T-helper 9 cell (primary cell): ENCODE measurements at places on chromosomes 3 and 15.

DNA sequence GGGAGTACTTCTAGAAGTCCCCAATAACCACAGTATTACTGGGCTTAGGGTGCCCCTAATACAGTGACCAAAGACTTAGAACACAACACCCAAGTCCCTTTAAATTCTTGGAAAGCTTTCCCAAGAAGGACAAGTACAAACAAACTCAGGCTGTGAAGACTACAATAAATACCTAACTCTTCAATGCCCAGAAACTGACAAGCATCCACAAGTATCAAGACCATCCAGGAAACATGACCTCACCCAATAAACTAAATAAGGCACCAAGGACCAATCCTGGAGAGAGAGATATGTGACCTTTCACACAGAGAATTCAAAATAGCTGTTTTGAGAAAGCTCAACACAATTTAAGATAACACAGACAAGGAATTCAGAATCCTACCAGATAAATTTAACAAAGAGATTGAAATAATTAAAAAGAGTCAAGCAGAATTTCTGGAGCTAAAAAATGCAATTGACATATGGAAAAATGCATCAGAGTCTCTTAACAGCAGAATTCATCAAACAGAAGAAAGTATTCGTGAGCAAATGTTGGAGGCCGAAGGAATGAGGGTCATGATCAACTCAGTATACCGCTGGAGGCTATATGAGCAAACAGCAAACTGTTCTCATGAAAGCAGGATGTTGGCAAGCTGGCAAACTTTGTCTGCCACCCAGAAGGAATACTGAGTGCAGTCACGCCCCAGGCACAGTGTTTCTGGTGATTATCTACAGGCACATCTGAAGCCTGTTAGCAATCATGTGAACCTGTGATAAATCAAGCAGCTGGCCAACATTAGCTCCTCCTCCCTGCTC is 87.0 kb upstream of the NECTIN3 start:
- no peak for DNase-seq

DNA sequence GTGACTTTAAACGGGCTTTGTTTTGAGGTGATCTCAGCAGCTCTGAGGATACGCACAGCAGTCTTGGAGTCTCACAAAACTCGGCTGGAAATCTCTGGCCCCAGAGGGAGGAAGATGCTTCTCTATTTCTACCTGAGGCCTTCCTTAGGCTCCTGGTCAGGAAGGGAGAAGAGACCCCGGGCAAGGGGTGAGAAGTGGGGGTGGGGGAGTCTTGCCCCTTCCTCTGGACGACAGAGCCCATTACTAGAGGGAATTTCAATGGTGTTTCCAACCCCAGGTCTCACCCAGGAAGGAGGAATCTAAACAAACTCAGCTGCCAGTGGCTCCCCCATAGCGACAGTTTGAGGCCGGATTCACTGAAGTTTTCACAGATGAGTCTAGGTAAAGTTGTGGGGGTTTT is 37.4 kb upstream of the PCSK6 start:
- no peak for DNase-seq

DNA sequence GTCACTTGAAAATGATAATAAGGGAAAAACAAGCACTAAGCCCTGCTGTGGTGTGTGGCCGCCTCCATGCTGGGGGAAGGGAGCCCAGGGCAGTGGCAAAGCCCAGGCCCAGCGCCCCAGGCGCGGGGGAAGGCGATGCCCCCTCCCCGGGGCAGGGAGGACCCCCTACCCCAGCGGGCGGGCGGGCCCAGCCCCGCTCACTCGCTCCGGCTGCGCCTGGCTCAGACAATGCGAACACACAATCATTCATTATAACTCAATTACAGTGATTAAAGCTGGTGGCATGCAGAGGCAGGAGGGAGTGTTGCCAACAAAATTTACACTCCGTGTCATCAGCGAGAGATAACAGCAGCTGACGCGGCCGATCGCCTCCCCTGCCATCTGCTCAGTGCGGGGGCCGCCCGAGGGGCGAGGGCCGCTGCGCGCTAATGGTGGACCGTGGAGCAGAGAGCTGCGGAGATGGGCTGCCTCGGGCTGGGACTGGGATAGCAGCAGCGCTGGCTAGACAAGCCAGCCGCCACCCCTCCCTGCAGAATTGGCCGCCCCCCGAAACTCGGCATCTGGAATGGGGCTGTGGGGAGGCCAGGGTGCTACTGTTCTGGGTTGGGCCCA is 64.1 kb downstream of the TLE3 start:
- no peak for DNase-seq

DNA sequence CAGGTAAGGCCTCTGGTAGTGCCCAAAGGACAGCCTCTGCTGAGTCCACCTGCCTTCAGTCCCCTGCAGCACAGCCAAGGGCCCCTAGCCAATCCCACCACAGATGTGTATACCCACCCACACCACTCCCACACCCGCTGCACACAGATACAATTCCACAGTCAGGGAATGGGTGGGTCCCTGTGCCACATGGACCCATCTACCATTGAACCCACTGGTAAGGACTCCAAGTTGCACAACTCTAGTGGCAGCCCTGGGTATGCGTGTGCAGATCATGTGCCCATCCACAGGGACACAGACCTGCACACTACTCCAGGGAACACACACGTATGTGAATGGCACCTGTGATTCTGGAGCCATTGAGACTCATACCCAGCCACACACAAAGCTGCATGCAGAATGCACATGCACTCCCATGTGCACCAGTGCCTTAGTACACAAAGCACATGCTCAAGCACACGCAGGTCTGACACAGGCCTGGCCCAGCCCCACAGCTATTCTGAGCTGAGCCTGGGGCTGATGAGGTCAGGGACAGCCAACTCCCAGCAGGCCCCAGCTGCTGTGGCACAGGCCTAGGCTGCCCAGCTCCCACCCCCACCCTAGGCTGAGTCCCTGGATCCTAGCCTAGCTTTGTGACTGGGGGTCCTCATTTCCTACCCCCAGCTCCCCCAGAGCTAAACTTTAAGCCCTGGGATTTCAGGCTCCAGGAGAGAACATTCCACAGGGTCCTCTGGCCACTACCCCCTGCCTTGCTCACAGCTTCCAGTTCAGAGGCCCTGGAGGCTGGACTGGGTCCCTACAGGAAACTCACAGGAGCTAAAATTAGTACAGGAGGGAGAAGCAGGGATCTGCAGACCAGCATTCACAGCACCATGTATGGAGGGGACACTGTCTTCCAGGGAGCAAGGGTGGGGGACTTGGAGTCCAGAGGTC is 2.7 kb upstream of the ALS2CL start:
- no peak for DNase-seq

GRCh38 chr15:67396114-67396513 is 124.8 kb upstream of the C15orf61 start:
- no peak for DNase-seq

GRCh38 chr3:52123106-52123725 is 31.0 kb downstream of the POC1A start:
- DNase-seq = peak; percentile 70

DNA sequence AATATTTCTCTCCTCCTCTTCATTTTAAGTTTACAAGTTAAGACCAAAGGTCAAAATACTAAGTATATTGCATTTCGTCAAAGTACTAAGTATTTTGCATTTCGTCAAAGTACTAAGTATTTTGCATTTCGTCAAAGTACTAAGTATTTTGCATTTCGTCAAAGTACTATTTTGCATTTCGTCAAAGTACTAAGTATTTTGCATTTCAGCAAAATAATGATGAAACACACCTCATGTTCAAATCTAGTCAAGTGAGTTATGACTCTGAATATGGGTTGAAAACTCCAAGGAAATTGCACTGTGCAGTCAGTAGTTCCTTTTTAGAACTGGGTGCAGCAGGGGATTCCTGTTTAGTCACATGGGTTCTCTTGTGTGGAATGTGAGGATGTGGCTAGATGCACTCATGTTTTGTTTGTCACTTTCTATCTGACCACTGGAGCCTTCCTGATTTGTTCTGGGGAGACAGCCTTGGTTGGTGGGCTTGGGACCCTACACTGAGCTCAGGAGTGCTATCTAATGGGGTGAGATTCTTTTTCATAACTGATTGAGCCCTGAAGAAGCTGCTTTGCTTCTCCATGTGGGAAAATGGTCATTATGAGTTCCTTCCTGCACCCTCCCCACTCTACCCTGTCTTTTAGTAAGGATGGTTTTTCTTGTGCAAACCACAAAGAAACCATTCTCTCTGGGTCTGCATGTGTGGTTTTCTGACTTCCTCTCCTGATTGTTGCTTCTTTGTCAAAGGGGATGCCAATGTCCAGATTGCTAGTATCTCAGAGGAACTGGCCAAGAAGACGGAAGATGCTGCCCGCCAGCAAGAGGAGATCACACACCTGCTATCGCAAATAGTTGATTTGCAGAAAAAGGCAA is 73.4 kb downstream of the CCK start:
- no peak for DNase-seq

DNA sequence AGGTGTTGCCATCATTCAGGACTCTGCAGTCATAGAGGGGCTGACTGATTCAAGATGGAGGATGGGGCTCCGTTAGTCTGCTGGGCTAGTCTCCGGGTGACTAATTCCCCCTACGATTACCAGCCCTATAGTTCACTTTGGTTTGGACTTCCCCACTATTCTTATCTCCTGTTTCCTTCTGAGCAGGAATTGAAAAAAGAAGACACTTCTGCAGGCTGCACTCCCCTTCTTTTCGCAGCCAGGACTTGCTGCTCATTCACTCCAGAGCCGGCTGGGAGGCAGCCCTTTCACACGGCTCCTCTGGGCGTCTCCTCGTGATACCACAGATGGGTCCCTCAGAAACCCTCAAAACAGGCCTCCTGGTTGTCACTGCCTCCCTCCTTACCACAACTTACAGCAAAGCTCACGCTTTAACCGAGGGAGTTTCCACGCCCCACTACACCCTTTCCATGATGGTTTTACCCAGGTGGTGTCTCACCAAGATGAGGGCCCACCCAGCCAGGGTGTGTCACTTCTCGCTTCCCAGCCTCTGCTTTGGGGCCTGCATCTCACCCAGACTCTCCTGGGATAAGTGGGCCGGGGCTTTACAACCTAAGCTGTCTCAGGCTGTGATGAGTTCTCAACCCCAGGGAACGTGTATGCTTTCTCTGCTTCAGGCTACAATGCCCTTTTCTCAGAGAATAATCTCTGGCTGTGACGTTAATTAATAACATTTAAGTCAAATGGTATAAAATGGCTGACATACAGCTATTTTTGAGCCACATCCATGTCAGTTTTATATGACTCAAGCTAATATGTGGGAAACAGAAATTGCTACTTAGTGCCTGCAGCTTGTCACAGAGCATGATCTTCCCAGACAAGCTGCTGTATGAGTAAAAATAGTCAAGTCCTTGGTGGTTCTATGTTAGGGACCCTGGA is 11.9 kb downstream of the CX3CR1 start:
- DNase-seq = peak; percentile 53

DNA sequence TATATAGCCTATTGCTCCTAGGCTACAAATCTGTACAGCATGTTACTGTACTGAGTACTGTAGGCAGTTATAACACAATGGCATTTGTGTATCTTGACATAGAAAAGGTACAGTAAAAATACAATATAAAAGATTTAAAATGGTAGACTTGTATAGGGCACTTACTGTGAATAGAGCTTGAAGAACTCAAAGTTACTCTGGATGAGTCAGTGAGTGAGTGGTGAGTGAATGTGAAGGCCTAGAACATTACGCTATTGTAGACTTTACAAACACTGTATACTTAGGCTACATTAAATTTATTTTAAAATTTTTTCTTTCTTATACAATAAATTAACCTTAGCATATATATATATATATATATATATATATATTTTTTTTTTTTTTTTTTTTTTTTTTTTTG is 140.0 kb upstream of the UBE2E1 start:
- no peak for DNase-seq

- no peak for DNase-seq
Observed at GRCh38 chr3:101259485-101260341, 60.7 kb downstream of the IMPG2 start.

- no peak for DNase-seq
Observed at GRCh38 chr3:13301286-13301987, 118.7 kb downstream of the NUP210 start.

DNA sequence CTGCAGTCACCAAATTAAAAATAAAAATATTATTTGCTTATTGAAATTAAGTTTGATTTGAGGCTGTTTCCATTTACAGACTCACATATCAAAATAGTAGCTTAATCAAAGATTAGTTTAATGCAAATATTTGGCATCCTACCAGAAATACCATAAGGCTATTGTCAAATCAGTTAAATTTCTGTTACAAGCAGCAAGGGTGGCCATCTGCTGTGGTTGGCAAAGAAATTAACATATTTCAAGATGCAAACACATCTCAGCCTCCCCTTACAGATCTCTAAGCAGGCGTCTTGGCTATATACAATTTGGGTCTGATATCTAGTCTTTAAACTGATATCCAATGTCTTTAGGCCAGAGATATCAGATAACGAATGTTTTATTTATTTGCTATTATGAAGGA is 83.2 kb upstream of the NEDD4 start:
- no peak for DNase-seq

DNA sequence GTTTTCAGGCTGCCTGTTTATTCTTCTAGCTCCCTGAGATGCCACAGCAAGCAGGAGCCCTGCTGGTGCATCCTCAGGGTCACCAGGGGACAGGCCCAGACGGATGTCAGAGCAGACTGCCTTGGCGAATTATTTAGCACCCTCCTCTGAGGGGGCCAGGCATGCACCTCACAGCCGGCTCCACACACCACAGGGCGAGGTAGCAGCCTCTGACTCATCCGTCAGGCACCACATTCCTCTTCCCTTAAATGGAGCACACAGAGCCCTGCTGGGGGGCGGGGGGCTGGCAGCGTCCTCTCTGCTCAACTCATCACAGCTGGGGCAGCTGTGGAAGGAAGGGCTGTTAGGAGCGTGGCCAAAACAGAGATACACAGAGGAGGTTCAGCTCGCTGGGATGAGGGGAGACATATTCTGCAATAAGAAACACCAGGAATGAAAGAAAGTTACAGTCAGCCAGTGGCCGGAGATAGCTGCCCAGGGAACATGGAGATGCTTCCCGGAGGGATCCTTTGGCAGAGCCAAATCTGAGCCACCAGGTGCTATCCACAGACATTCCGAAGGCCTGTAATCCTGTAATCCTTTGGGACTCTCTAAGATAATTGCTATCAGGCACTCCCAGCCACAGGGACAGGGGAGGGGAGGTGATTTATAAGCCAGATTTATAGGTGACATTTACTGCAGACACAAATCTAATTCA is 13.9 kb upstream of the PRICKLE2 start:
- DNase-seq = no peak

GRCh38 chr15:72168131-72168807 is 29.3 kb downstream of the GRAMD2A start:
- no peak for DNase-seq
